ENCODE measurements at places on chromosomes 2 and 18. TPM values are rescaled to one million over a fixed set of nuclear protein-coding genes. Genes with fewer than 3 reads are reported as not detected.

- no peak for DNase-seq
Measured at GRCh38 chr2:36497570-36498163, 100.3 kb downstream of the FEZ2 start.

Gene FOXI3
- not detected for total RNA-seq

- DNase-seq = no peak
Measured at GRCh38 chr2:240319855-240320203, 115.6 kb upstream of the GPC1 start.

- DNase-seq = no peak
Measured at GRCh38 chr2:31386648-31387047, 27.9 kb downstream of the XDH start.

DNA sequence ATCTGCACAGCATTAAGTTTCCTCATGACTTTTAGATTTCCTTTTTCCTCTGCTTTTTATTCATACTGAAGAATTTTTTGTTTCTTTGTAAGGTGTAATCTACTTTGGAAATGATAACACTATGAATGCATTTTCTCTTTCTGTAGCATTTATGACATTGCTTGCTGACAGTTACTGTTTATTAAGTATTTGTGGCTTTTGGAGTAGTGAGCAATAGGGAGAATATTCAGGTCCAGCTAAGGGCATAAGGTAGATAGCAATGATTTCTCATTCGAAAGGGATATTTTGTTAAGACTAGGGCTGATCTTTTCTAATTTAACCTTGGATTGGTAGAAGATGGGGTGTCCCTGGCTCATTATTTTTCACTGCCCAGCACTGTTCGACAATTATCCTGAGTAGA is 80.3 kb downstream of the XRCC5 start:
- DNase-seq = no peak

DNA sequence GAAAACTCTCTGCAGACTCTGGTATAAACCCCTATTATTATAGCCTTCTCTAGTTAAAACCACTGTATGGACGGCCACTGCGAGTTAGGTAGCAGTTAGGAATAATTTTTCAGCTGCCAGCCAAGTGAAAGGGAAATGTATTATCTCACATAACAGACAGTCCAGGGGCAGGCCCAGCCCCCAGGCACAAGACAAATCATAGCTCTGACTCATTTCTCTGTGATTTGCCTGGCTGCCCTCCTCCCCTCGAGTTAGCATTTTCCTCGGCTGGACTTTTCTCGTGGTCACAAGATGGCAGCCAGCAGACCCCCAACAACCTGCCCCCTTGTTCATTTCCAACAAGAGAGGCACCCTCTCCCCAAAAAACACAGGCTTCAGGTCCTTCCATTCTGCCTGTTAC is 10.5 kb downstream of the VIT start:
- no peak for DNase-seq

- DNase-seq = no peak
Measured at GRCh38 chr2:100178085-100178788, 35.8 kb upstream of the AFF3 start.

Gene KIAA2012
- 0.16 TPM for total RNA-seq

- no peak for DNase-seq
Measured at GRCh38 chr2:48161628-48162027, 255.3 kb upstream of the FBXO11 start.

Gene C2orf42
- 19.1 TPM for total RNA-seq

Gene SLC14A1
- 102 TPM for total RNA-seq

DNA sequence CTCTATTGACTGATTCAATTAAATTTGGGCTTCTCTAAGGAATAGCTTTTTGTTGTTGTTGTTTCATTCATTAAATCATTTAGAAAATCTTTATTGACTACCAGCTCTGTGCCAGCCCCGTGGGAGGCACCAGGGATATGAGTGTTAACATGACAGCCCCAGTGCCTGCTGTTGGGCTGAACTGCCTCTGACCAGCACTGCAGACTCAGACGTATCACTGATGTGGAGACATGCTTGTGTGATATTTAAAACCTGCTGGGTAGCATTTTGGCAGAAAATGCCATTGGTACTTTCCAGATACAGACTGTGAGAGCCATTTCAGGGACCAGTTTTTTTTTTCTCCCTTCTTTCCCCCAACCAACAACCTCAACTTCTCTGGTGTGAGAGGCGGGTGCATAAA is 38.6 kb upstream of the KCNF1 start:
- no peak for DNase-seq

DNA sequence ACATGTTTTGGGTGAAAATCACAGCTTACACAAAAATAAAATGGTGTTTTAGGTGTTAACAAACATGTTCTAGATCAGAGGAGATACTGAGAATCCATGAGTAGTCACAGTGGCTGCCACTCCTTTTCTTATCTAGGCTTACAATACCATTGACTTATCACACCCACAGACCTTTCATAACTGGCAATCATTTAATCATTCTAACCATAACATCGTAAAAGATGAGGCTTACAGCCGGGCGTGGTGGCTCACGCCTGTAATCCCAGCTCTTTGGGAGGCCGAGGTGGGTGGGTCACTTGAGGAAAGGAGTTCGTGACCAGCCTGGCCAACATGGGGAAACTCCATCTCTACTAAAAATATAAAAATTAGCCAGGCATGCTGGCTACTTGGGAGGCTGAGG is 18.8 kb upstream of the SERPINB5 start:
- DNase-seq = no peak

DNA sequence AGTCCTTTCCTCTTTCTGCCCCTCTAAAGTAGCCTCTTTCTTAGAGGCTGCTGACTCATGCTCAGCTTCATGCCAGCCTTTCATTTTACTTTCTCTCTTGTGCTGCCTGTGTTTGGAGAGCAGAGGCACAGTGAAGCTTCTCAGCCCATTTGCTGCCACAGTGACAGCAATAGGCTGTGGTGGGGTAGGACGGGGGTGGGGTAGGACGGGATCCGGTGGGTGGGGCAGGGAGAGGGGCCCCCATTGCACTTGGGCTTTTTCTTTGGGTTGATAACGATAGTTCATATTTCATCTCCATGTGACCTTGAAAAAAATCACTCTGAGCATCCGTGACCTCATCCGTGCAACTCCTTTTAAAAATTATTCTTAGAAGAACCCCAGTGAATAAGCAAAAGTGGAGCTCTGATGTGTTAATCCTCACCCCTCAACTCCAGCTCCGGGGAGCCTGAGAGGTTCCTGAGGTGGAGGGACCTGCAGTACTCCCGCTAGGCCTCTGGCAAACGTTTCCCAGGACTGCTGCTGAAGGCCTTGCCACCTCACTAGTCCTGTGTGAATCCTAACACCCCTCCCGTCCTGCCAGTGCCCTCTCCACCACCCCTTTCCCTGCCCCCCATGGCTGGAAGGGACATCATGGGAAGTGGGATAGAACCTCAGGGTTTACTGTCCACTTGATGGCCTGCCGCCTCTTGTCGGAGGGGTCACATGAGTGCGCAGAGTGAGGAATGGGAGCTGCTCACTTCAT is 70.8 kb downstream of the INPP4A start:
- no peak for DNase-seq

All from urinary bladder (tissue), 4 donors.